ENCODE measurements at places on chromosomes 11 and 22. TPM values are rescaled to one million over a fixed set of nuclear protein-coding genes. Genes with fewer than 3 reads are reported as not detected.

Gene OR56B4
- not detected for total RNA-seq

Gene TREH
- not detected for total RNA-seq

Gene LRRC74B
- not detected for total RNA-seq

Gene OR4A16
- total RNA-seq, result not detected

Gene APOBEC3A
- not detected for total RNA-seq

Gene OR52A1
- total RNA-seq, result not detected

Gene KDM2A
- total RNA-seq, result 19.0 TPM

Gene HOATZ
- not detected for total RNA-seq

Gene KRTAP5-1
- total RNA-seq, result not detected

Gene CAPN5
- total RNA-seq, result 13.1 TPM

Gene WT1
- 4.6 TPM for total RNA-seq

Gene VPREB1
- not detected for total RNA-seq

Gene F2
- not detected for total RNA-seq

Gene DDIAS
- total RNA-seq, result 18.8 TPM

Gene PYGM
- 0.05 TPM for total RNA-seq

Gene SMTNL1
- total RNA-seq, result not detected

Gene VPS11
- 18.9 TPM for total RNA-seq

Gene CELSR1
- 11.8 TPM for total RNA-seq

Gene ACR
- total RNA-seq, result not detected

Gene UBQLNL
- 0.34 TPM for total RNA-seq

Gene PGA4
- total RNA-seq, result not detected

Gene LMO1
- not detected for total RNA-seq

Gene C11orf42
- not detected for total RNA-seq

Gene TMEM45B
- not detected for total RNA-seq

Gene OR52J3
- not detected for total RNA-seq

Gene OR10D3
- not detected for total RNA-seq

Gene PIWIL4
- 0.71 TPM for total RNA-seq

Gene TMEM218
- total RNA-seq, result 32.7 TPM

Gene KCNJ11
- not detected for total RNA-seq

Gene OR5D16
- not detected for total RNA-seq

Gene OR52I2
- total RNA-seq, result not detected

Gene GRM5
- total RNA-seq, result 0.10 TPM

Gene CASP5
- total RNA-seq, result not detected

Gene FBXO3
- 46.1 TPM for total RNA-seq

Gene KCNJ1
- total RNA-seq, result not detected

Gene APOA4
- total RNA-seq, result not detected

Gene CBX7
- total RNA-seq, result 3.0 TPM

Gene MMP27
- total RNA-seq, result not detected

Gene DDI1
- not detected for total RNA-seq

Gene CNTN5
- 0.57 TPM for total RNA-seq

Gene ZFP91
- 59.8 TPM for total RNA-seq

Gene APOL5
- total RNA-seq, result not detected

Gene APOA1
- not detected for total RNA-seq

Gene GAB2
- 1.7 TPM for total RNA-seq

Gene FOLR2
- not detected for total RNA-seq

Gene POU2F3
- not detected for total RNA-seq

Gene IL17REL
- total RNA-seq, result not detected

Gene DNAJB13
- not detected for total RNA-seq

Gene TTC28
- 13.9 TPM for total RNA-seq

Gene C22orf23
- total RNA-seq, result 0.05 TPM

Gene CCDC116
- total RNA-seq, result 0.05 TPM

Gene SERPING1
- 17.0 TPM for total RNA-seq

Gene P2RY6
- 5.6 TPM for total RNA-seq

Gene SYT7
- total RNA-seq, result 0.22 TPM

Gene GGTLC3
- total RNA-seq, result not detected

Gene TBX10
- not detected for total RNA-seq

Gene C11orf87
- total RNA-seq, result 0.02 TPM

Gene ZNF214
- 1.4 TPM for total RNA-seq

Measured in M059J (cell line).